NCI-H2171 treated with DMSO at 0.1 percent for 48 hours (cell line): ENCODE measurements at places on chromosomes 16 and 17.

DNA sequence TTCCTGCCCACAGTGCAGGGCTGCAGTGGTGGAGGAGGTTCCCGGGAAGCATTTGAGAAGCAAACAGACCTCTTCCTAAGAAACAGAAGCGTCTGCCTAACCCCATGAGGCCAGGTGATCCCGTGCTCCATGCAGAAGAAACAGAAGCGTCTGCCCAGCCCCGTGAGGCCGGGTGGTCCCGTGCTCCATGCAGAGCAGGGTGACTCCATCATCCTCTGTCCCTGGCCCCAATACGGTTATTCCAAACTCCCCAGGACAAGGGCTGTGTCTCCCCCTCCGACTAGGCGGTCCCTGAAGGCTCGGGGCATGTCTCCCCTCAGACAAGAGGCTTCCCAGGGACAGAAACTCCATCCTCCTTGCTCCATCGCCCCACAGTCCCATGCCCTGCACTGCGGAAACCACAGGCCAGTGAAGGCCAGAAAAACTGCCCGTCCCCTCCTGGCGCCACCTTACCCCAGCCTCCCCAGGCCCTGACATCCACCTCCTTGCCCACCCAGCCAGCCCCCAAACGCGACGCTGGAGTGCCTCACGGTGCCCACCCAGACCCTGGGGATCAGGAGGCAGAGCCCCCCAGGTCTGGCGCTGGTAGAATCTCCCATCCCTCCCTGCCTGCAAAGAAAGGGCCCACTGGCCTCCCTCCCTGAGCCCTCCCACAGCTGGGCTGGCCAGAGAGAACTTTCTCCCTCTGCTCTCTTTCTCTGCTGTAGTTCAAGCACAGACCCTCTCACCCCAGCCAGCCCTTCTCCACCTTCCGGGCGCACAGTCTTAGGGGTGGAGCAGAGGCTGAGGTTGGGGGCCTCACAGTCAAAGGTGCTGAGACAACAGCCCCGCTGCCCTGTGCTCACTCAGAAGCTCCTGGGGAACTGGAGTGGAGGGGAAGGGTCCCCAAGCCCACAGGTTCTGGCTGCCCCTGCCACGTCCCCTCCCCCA is 30.6 kb upstream of the KRT17 start:
- DNase-seq = peak; percentile 34

DNA sequence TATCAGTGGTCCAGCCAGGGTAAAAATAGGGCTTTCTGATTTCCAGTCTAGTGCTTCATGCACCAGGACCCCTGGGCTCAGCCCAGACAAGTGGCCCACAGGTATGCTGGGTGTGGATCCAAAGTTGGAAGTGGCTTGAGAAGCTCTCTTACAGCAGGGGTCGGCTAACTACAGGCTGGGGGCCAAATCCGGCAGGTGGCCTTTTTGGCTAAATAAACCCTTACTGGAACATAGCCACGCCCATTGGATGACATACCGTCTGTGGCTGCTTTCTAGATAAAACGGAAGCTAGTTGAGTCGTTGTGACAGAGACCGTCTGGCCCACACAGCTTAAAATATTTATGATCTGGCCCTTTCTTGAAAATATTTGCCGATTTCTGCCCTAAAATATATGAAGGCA is 119.0 kb upstream of the CDC42EP4 start:
- DNase-seq = peak; percentile 6

DNA sequence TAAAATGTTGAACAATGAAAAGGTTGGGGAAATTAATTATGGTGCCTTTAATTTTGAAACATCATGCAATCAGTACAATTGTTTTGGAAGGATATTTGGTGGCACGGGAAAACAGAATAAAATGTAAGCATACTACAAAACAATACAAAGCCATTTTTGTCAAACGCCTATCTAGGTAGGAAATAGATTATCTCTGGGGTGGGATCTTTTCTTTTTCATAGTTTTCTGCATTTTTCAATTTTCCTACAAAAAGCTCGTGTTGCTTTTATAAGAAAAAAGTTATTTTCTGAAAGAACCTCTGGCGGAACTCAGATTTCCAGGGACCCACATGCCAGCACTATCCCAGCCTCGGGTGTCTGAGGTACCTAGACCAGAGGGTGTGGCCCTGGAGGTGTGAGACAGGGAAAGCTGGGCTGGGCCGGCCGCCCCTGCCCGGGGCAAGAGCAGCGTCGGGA is 961 bp upstream of the MAP3K3 start:
- no peak for DNase-seq

DNA sequence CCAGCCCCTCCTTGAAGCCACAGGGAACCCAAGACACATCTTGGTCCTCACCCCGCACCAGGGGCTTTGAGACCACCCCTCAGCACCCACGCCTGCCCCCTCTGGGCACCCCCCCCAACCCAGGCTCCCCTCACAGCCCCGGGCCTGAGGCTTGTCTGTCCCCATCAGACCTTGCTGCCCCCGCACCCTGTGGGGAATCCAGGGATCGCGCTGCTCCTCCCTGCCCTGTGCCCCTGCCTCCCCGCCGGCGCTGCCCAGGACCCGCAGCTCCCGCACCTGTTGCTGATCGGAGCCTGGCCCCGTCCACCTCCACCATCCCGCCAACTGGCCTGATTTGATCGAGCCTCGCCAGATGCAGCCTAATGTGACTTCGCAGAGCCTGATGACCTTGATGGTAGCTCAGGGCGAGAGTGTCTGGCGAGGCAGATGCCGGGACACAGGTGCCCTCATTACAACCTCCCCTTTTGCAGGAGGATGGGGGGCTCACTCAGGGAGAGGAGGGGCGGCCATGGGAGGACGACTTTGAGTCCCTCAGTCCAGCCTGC is 29.0 kb downstream of the SLC25A10 start:
- DNase-seq = no peak

GRCh38 chr17:8681170-8681949 is 50.8 kb upstream of the MYH10 start:
- no peak for DNase-seq

DNA sequence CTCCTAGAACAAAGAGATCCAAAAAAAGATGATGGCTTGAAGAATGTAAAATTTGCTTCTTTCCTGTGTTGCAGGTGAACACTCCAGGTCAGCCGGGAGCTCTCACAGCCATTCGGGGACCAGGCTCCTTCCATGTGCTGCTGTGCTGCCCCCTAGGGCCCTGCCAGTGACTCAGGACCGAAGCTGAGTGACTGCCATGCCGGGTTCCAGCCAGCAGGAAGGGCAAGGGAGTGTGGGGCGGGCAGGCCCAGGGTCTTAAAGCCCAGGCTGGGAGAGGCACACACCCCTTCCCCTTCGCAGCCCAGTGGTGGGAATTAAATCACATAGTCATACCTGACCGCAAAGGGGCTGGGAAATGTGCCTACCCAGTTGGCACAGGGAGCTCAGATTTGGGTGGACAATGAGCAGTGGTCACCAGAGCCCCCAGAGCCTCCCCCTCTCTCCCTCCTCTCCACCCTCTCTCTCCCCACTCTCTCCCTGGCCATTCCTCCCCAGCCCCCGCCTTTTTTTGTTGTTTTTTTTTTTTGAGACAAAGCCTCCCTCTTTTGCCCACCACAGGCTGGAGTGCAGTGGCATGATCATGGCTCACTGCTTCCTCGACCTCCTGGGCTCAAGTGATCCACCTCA is 11.5 kb downstream of the EPOP start:
- DNase-seq = peak; percentile 82

GRCh38 chr17:7560172-7561027 is 1.3 kb upstream of the SENP3 start:
- DNase-seq = no peak

- no peak for DNase-seq
Observed at GRCh38 chr16:71354156-71354555, 4.4 kb upstream of the CALB2 start.

DNA sequence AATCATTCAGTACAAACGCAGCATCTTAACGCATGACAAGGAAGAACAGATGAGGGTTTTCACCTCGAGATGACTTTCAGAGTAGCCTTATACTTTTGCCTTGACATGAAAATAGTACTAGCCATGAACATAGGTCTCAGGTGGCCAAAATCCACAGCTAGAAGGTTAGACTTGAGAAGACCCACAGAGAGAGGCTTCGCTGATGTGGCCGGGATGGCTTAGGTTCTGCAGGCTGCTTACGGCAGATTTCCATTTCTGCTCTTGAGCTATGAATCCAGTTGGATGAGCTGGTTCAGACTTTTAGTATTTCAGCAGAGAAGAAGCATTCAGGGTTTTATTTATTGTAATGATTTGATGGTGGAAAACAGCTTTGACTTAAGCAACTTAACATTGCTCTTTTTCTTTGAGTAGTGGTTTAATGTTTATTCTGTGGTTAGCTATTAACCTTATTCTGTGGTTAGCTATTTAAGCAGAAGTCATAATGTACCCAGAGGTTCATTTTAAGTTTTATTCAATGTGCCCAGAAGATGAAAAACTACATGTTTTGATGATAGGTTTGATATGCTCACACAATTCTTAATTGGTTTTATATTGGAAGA is 7.6 kb downstream of the KRT24 start:
- no peak for DNase-seq

- peak; percentile 5 for DNase-seq
Observed at GRCh38 chr16:23597003-23597756, 1.1 kb upstream of the NDUFAB1 start.

DNA sequence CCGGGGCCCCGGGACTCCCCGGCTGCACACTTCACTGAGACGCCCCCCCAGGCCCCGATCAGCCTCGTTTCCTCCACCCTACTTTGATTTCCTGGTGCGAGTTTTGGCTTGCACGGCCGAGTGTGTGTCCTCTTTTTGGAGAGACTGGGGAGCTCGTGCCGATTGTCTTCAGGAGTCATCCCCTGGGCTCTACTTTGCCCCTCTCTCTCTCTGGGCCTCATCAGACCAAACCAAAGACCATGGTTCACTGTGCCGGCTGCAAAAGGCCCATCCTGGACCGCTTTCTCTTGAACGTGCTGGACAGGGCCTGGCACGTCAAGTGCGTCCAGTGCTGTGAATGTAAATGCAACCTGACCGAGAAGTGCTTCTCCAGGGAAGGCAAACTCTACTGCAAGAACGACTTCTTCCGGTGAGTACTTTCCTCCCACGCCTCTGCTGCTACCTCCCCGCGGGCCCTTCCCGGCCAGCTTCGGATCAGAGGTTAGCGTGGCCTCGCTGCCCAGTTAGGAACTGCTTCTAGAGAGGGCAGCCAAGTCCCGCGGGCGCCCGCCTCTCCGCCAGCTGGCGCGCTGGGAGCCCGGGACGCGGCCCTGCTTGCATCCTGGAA is 787 bp downstream of the LHX1 start:
- DNase-seq = no peak

DNA sequence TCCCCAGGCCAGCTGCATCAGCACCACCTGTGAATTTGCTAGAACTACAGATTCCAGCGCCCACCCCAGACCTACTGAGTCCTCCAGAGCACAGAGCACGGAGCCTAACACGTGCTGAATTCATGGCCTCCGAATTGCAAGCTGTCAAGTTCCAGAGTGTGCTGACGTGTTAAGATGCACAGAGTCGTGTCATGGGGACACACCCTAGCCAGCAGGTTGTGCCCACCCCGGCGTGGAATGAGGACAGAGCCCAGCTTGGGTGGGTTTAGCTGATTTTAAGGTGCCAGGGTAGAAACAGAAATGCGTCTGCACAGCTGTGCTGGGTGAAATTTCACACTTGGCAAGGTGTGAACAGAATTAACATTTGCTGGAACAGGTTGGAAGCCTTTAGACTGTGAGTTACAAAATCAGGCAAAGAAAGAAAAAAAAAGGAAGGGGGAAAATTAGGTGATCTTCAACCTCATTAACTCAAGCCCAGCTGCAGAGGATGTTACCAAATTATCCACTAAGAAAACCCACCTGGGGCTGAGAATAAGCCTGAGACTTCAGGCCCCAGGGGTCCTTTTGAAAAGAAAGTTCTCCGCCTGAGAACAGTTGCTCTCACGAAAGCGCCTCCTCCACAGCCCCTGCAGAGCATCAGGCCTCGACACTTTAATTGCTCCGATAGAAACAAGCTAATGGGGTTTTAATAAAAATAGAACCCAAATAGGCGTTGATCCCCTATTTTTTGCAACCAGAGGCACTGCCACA is 27.1 kb downstream of the GINS3 start:
- DNase-seq = peak; percentile 96

GRCh38 chr17:51046514-51047384 is 73.9 kb downstream of the SPAG9 start:
- DNase-seq = peak; percentile 99

- no peak for DNase-seq
Observed at GRCh38 chr17:75473246-75473645, 16.8 kb downstream of the TMEM94 start.

DNA sequence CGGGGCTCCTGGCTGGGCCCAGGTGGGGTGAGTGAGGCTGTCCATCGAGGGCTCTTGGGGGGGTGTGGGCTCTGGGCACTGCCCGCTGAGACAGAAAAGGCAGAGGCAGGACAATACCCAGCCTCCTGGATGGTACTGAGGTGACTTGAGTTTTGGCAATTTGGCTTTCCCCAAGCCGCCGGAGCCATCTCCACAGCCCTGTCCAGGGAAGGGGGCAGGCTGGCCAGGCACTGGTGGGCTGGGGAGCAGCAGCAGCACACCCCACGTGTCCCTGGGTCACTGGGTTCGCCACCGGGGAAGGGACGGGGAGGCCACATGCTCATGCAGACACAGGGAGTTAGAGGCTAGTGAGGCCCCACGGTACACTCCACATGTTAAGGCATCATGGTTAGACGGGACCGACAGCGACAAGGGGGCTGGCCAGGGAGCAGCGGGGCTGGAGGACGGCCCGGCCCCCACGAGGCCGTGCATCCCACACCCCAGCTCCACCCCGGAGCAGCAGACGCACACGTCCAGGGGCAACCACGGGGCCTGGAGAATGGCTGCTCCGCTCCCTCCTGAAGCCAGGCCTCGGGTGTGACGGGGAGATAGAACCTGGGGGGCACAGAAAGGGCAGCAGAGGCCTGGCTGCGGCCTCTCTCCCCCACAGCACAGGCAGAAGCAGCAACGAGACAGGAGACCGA is 3.0 kb downstream of the ARHGDIA start:
- no peak for DNase-seq

DNA sequence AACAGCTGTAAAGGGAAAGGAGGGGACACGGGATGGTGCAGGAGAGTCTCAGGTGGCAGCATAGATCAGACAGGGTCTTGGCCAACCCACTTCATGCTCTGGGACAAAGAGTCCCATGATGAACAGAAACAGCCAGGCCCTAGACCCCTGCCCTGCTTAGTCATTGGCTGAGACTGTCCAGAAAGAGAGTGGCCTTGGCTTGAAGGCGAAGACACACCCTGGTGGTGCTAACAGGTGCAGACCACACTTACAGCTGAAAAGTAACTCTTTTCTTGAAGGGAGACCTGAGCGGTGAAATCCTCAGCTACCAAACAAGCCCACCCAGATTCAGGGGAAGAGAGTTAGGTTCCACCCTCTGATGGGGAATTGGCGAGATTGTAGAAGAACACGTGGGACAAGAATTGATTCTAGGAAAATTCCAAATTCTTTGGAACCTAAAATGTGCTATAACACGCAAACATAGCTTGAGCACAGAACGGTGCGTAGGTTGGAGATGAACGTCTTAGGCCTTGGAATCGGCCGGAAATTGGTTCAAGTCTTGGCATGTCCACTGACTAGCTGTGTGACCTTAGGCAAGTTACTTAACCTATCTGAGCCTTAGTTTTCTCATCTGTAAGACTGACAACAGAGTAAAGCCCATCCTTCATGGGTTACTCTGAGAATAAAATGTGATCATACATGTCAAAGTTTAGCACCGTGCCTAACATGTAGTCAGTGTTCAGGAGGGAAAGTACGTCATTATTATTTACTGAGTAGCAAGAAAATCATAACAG is 12.5 kb upstream of the MLYCD start:
- no peak for DNase-seq
